GM03348 (cell line): ENCODE measurements at places on chromosomes 12 and 14.
A peak's percentile ranks its signal among the peaks of the same experiment; 100 is the strongest.

DNA sequence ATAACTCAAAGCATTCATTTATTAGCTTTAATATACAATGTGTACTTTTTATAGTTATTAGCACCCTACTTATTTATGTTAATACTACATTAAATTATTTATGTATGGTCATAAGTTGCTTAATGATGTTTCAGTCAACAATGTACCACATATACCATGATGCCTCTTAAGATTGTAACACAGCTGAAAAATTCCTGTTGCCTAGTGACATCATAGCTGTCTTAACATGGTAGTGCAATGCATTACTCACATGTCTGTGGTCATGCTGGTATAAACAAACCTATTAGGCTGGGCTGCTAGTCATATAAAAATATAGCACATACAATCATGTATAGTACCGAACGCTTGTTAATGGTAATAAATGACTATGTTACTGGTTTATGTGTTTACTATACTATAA is 120.4 kb downstream of the ANO6 start:
- no peak for DNase-seq

- peak; percentile 93 for DNase-seq
These were observed at the start of gene KCNH3 for GRCh38 chr12:49538510-49539403. Gene KCNH3, plus strand, starts transcription at chr12:49539030. Its CDS starts 387 bp downstream, at chr12:49539417.

- DNase-seq, result no peak
These were observed 68.1 kb downstream of the ANO4 start for GRCh38 chr12:100862676-100863075.

- no peak for DNase-seq
These were observed 2.6 kb downstream of the BCL7A start for GRCh38 chr12:122024132-122024785.

- DNase-seq, result no peak
These were observed 366.0 kb downstream of the ZFP36L1 start for GRCh38 chr14:68426661-68427549.

GRCh38 chr14:79093531-79093930 is 923.4 kb downstream of the NRXN3 start:
- no peak for DNase-seq
